ENCODE measurements at places on chromosomes 11 and 22.

DNA sequence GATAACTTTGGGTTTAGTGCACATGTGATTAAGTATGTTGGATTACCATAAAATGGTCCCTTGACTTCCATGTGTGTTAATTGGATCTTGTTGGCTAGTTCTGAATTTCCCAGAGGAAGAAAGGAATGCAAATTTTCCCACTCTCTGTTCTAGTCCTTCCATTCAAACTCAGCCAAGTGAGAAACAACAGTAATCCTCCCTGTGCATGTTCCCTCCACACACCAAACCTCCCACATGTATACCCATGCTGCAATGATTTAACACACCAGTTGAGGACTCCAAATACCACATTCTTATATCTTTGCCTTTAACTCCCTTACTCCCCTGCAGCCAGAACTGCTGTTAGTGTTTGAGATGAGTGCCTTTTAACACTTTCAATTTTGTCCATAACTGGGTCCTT is 1158.9 kb downstream of the DLG2 start:
- DNase-seq, result no peak

- no peak for DNase-seq
These were observed 7.8 kb upstream of the ACR start for GRCh38 chr22:50730013-50730891.

GRCh38 chr22:26845021-26845743 is 187.8 kb downstream of the MIAT start:
- no peak for DNase-seq

GRCh38 chr22:25726241-25726640 is 15.7 kb upstream of the MYO18B start:
- DNase-seq, result no peak

DNA sequence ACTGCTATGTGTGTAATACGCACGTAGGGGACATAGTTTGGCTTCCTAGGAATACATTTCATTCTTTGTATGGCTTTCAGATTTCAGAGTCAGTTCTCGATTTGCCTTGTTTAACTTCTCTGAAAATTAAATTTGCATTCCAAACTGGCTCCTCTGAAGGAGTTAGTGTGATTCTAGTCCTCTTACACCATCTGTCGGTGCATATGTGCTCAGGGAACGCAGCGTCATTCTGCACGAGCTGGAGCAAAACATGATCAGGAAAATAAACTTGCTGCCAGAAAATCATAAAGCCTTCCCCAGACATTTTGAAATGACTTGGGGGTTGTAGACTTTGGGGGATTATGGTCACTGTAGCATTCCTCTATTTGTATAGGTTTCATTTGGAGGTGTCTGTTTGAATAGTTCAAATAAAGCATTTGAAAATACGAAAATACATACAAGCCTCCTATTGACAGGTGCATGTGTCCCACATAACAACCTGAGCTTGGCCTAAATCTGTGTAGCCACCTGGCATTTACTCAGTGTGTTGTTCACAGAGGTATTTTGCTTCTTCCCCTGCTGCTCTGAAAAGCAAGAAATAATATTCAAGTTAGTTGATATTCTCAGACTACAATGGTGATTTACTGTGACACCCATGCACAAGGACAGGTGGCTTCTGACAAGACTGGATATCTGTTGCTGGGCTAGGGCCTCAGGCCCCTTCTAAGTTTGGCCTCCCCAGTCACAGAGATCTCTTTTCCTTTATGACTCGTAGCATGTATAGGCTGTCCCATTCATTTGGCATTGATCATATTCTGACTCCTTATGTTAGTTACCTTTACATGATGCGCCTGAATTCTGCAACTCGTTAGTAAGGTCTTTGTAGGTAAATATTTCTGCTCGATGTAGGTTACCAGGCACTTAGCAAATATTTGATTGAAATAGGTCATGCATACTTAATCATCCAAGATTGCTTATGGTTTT is 81.6 kb upstream of the SORL1-AS1 start:
- DNase-seq, result no peak

- DNase-seq, result no peak
These were observed 6.0 kb downstream of the TRAPPC4 start for GRCh38 chr11:119024430-119025098.

- no peak for DNase-seq
These were observed 118.7 kb upstream of the HSD17B12 start for GRCh38 chr11:43561832-43562231.

DNA sequence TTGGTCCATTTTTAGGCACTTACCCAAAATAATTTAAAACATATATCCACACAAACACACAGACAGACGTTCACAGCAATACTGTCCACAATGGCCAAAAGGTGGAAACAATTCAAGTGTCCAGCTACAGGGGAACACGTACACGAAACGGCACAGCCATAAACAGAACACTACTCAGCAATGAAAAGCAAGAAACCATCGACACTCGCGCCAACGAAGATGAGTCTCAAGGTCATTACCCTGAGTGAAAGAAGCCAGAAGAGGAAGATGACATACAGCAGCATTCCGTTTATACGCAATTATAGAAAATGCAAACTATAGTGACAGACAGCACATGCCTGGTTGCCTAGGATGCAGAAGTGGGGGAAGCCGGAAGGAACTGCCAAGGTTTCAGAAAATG is 13.4 kb upstream of the COMT start:
- DNase-seq, result no peak

DNA sequence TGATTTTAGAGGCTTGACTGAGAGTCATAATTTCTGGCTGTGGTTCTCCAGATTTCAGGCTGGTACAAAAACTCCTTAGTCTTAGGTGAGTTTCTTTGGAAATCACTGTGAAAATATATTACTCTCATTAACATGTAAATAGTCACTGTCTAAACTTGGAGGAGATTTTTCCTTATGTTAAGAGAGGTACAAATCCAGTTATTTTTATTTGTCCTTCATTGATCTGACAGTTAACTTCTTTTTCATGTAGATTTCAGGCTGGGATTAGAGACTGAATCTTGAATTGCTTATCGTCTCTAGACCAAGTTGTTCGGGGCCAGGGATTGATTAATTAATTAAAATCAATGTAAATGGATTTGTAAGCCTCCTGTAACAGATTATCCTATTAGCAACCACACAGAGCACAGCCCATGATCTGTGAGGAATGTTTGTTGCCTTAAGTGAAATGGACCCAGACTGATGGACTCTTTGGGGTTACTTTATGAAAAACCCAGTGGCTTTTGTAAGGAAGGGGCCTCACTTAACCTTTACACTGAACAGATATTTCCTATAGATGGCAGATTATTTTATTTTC is 21.1 kb downstream of the TEAD1 start:
- DNase-seq, result no peak

DNA sequence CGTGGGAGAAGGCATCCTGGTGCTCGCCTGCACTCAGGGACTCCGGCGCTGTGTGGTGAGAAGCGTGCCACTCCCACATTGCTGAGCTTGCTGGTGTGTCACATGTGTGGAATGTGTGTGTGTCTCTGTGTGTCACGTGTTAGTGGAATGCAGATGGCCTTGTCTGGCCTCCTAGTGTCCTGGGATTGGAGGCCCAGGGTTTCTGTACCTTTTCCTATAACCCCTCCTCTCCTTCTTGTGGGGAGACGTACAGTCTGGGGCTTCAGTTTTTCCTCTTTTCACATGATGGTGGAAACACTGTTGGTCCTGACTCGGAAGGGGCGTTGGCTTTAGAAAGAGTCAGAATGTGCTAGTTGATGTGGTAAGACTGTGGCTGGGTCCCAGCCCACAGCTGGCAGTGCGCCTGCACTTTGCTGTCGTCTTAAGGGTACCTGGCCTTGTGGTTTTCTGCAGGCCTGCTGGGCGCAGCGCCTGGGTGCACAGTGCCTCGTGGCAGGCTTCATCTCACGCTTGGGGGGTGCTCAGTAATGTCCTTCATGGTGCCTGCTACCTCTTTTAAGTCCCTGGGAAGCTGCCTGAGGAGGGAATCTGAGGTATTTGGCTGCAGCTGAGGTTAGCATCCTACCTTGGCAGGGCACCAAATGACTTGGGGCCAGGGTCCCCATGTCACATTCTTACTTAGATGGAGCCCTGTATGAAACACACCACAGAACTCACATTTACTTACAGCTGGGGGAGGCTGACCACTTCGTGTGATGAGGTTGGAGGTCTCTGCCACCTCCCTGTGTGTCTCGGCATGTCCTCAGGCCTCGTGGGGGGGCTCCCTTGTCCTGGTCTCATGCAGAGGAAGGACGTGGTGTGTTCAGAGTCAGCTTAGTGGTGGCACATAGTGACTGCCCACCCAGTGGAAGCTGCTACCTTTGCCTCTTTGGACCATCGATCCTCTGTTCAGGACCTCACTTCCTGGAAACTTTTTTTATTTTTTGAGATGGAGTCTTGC is 61.9 kb downstream of the MED15 start:
- DNase-seq, result no peak
